ENCODE measurements at places on chromosomes 13 and 19.
A peak's percentile ranks its signal among the peaks of the same experiment; 100 is the strongest.

DNA sequence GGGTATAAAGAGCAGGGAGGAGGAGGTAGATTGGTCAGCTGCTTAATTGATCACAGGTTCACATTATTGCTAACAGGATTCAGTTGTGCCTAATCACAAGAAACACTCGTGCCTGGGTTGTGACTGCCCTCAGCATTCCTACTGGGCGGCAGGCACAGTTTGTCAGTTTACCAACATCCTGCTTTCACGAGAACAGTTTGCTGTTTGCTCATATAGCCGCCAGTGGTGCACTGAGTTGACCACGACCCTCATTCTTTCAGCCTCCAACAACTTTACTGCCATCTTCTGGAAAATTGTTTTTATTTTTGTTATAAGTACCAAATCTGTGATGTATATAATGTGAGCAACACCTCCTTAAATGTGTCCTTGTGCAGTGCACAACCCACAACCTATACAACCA is 16.2 kb upstream of the IFT88 start:
- DNase-seq, result no peak

DNA sequence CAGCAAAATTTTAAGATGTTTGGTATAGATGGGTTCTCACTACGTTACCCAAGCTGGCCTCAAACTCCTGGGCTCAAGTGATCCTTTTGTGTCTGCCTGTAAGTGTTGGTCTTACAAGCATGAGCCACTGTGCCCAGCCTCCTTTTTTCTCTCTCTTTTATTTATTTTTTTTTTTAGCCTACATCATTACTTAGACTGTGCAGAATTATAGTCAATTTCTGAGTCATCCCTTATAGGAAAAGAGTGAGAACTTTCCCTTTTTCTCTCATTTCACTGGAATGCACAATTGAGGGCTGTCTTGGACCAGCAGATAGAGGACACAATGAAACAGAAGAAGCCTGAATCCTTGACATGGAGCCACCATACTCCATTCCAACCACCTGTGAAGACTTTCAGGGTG is 13.3 kb downstream of the TSKS start:
- DNase-seq, result no peak

- DNase-seq, result no peak
Measured at GRCh38 chr19:54905421-54905802, 536 bp upstream of the NCR1 start.

GRCh38 chr19:31041461-31041860 is 307.8 kb downstream of the TSHZ3 start:
- DNase-seq, result no peak

DNA sequence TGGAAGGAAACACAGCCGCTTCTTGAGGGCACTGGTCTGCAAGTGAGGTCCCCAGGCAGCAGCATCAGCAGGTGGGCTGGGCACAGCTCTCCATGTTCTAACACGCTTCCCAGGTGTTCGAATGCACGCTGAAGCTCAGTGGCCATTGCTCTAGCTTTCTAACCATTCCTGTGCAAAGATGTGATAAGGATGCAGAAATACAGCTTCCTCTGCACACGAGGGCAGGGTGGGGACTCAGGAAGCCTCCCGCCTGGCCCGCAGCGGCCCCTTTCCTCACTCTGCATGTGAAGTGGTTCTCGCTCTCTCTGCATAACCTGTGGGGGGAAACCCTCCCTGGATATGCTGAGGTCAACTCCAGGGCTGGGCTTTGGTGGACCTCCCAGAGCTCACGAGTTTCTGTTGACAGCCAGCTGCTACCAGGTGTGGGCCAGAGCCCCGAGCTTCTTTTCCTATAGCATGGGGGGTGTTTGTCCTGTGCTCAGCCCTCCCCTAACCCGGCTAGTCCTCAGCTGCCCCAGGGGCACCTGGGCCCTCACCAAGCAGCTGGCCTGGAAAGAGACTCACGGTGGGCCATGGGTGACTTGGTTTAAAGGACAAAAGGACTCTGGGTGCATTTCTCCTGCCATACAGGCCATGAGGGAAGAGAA is 168.2 kb downstream of the TEX29 start:
- DNase-seq, result no peak

GRCh38 chr19:3224346-3225168 is at the start of gene CELF5:
Gene CELF5, plus strand, starts transcription at chr19:3224661. Its CDS starts 79 bp downstream, at chr19:3224740.
- peak; percentile 54 for DNase-seq

- no peak for DNase-seq
Measured at GRCh38 chr19:7853770-7854128, 20.4 kb downstream of the PRR36 start.

GRCh38 chr13:24671386-24672113 is 8.7 kb upstream of the ATP12A start:
- no peak for DNase-seq

DNA sequence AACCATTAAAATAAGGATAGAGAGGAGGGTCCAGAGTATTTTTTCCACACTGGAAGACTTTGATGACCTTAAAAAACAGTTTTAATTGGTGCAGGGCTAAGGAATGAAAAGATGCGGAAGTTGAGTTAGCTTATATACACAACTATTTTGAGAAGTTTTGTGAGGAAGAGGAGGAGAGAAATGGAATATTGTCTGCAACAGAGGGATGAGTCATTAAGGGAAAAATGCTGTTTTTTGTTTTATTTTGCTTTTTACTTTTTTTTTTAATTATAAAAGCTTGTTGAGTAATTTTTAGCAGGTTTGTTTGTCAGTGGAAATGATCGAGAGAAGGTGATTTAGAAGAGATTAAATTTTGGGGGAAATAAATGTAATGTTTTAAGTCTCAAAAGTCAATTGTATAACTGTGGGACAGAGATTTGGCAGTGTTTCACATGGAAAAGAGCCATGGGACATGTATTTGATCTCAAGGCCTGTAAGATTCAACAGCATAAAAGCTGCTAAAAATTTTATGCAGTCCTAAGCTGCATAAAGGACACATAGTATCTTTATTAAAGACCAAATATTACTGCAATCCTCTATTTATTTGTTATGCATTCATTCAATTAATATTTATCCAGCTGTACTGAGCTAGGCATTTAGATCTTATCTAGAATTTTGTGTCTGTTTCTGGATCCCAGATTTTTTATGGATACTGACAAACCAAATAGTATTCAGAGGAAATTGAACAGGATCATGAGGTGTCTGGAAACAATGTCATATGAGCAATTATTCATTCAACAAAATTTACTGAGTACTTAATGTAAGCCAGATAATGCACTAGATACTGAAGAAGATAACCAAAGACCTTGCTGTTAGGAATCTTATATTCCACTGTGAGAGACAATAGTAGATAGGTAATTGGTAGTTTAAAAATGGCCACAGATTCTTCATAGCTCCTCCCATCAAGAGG is 72.7 kb downstream of the DNAJC15 start:
- DNase-seq, result no peak

- no peak for DNase-seq
Measured at GRCh38 chr13:39941236-39941635, 285.8 kb downstream of the COG6 start.

GRCh38 chr19:840519-841206 is at the start of gene PRTN3:
Gene PRTN3, plus strand, starts transcription at chr19:840999. Its CDS starts 10 bp downstream, at chr19:841009.
- no peak for DNase-seq

GRCh38 chr19:4061683-4062418 is 4.8 kb downstream of the ZBTB7A start:
- no peak for DNase-seq

- no peak for DNase-seq
Measured at GRCh38 chr19:41861116-41861768, 1.2 kb downstream of the RPS19 start.

Data from activated CD4-positive, alpha-beta T cell treated with anti-CD3 and anti-CD28 coated beads, Interleukin-2, amount 50 U/mL, for 4 hours (primary cell).